ENCODE measurements at places on chromosomes 16 and 17.

DNA sequence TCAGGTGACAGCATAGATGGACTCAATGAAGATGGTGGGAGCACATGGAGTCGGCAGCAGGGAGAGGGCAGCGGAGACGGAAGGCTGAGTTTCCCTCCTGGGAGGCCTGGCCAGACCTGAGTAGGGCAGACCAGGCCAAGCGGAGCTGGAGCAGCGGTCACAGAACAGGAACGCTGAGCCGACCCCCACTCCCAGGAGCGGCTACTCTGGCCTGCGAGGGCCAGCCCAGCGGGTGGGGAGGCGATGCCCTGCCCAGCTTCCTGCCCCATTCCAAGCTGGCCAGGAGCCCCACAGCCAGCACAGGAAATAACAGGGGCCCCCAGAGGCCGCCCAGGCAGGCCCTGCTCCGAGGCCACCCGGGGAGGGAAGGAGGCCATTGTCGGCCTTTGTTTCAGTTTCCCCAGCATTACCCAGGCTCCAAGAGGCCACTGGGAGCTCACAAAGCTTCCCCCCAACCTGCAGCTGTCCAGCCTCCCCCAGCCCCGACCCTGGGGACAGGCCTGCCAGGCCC is 79.8 kb downstream of the ZNF423 start:
- no peak for DNase-seq

DNA sequence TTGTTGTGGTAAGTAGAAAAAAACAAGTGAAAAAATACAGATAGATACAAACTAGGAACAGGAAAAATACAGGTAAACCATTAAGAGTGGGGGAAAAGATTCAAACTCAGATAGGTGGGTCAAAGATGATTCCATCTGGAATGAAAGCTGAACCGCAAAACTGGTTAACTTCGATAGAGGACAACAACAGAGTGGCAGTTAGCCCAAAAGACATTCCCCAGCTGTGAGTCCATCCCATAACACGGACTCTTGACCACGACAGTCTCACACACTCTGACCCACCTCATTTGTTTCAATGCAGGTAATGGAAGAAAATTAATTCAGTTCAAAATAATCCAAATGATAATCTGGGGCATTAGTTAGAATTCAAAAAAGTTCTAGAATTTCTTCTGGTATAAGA is 13.5 kb downstream of the ELAC2 start:
- no peak for DNase-seq

- no peak for DNase-seq
These were observed 3.0 kb downstream of the BAHCC1 start for GRCh38 chr17:81398176-81398831.

DNA sequence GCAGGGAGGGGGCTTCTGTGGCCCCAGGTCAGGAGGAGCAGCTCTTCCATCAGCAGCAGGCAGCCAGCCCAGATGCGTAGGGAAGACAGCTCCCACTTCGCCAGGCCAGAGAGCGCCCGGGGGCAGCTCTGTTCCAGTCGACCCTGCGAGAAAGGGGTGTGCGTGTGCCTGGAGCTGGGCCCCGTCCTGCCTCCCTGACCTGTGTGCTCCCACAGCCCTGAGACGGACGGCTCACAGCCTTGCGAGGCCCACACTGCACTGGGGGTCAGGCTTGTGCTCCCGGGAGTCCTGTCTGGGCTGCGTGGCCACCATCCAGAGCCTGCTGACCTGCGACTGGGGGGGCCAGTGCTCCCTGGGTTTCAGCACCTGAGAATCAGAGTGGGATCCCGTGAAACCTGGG is 469 bp upstream of the MSLN start:
- no peak for DNase-seq

DNA sequence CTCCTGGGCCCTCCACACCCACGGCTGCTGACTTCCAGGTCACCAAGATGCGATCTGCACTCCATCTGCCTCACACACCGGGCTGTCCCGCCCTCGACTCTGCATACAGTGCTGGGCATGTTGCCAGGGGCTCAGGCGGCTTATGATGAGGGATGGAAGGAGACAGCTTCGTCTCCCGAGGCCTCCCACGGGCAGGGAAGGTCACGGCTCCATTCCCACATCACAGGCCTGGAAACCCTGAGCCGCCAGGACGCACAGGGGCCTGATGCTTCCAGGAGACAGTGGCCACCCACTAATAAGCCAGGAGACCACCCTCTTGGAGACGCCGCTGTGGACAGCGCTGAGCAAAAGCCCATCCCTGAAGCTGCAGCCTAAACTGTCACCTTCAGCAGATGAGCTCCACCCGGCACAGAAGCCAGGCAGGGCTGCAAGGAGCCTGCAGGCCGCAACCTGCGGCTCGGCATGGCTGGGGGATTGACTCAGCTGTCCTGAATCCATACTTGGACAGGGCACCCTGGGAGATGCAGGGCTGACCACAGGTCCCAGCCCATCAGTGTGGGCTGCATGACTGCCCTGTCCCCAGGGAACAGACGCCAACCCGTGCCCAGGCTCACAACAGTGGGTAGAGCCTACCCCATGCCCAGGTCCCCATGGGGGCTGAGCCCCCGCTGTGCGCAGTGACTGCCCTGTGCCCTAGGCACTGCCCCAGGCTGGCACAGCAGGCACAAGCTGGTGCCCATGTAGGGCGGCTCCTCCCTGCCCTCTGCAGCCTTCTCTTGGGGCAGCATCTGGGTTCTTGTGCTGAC is 34.4 kb downstream of the SLC7A5 start:
- DNase-seq: no peak

GRCh38 chr16:89031715-89032659 is 55.0 kb upstream of the CBFA2T3 start:
- no peak for DNase-seq

GRCh38 chr17:2394775-2395201 is 6.1 kb downstream of the MNT start:
- DNase-seq: no peak

GRCh38 chr17:57292091-57292490 is 35.8 kb downstream of the MSI2 start:
- DNase-seq: no peak

DNA sequence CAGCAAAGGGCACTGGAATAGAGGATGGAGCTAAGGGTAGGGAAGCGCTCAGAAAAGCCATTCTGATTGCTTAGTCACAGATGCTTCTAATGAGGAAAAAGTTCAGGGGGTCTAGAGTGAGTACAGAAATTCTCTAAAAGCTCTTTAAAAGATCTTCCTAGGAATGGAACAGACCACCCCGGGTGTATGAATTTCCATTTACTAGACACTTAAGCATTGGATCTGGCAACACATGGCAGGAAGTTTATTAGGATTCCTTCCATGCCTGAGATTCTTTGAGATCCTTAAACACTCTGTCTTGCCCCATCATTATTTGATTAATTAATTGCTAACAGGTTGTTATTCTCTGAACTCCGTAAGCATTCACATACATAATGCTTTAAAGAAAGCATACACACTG is 8.5 kb downstream of the KRTAP9-7 start:
- DNase-seq: no peak

- no peak for DNase-seq
These were observed 678 bp upstream of the AKAP10 start for GRCh38 chr17:19978209-19978802.

DNA sequence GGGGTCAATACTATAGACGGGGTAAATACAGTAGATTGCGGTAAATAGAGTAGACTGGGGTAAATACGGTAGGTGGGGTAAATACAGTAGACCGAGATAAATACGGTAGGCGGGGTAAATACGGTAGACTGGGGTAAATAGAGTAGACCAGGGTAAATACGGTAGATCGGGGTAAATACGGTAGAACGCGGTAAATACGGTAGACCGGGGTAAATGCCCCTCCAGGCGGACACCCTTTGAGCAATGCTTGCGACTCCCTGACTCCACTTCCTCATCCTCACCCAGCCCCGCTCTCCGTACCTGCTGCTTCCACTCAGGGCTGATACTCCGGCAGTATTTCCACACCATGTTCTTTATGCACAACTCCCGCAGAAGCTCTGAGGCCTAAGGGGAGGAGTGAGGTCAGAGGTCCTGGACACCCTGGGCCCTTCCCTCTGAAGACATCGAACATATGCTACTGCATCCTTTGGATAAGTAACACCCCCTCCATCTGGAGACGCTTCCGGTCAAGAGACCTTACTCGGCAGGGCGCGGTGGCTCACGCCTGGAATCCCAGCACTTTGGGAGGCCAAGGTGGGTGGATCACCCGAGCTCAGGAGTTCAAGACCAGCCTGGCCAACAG is 13.3 kb upstream of the CRK start:
- no peak for DNase-seq

DNA sequence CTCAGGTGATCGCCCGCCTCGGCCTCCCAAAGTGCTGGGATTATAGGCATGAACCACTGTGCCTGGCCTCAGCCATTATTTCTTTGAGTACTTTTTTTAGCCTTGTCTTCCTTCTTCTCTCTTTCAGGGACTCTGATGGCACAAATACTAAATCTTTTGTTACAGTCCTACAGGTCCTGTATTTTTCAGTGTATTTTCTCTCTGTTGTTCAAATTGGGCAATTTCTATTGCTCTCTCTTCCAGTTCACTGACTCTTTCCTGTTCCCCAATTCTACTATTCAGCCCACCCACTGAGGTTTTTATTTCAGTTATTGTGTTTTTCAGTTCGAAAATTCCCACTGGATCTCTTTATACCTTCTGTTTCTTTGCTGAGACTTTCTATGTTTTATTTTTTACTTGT is 7.5 kb upstream of the DOK4 start:
- DNase-seq: no peak

- no peak for DNase-seq
These were observed 34.6 kb upstream of the SLC5A11 start for GRCh38 chr16:24810951-24811843.

DNA sequence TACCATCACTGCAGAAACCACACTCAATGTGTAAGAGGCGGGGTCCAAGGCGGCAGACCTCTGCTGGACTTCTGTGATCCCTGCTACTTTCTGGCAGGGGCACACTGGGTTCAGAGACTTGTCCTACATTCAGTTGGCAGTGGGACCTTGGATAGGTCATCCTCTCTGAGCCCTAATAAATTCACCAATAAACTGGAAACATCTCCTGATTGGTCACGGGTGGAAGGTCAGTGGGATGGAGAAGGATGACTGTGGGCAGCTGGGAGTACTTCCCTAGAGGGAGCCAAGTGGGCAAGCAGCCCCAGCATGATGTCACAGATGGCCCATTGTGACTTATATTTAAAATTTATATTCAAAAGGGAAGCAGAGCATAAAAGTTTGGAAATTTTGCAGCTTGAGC is 49.7 kb downstream of the RNF112 start:
- no peak for DNase-seq

DNA sequence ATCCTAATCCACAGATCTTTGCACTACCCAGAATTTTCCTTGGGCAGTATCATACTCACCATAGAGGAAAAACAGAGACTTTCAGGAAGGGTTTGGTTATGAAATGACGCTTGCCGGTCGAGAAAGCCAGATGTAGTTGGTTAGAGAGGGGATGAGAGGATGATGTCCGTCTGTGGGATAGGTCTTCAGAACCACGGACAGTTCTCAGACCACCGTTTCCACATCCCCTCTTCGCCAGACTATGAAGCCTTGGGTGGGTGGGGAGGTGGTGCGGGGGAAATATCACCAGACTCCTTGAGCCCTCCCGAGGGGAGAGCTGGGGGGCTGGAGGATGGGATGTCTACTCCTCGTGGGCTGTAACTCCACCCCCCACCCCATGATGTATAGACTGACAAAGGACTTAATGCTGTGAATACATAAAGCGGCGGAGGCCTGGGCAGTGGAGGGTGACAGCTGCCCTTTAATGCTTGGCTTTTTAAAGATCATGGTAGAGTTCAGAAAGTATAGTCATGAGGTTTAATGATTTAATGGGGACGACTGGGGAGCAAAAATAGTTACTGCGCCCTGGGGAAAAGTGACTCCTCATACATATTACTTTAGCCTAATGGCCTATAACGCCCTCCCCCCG is 96.6 kb downstream of the MRM1 start:
- DNase-seq: no peak

DNA sequence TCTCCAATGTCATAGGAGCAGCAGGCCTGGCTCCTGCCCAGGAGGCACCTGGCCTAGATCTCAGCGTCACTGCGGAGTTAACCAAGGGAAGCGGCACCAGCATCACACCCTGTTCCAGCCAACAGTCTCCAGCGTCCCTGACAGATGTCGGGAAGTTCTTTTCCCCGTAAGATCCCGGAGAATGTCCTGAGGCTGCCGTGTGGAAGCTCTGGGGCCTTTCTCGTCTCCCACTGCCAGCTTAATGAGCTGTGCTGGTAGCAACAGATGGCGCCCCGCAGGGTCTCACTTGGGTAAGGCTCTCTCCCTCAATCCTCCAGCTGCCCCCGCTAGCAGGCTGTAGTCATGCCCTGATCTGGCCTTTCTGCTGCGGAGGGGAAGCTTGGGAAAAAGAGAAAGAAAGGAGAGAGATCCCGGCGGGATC is 57.5 kb downstream of the MARCHF10 start:
- no peak for DNase-seq

- DNase-seq: peak; percentile 52
These were observed at the start of gene NATD1 for GRCh38 chr17:21252796-21253645. TSS of gene NATD1 (minus strand) at chr17:21253410. CDS start at chr17:21253264, 146 bp downstream.

- no peak for DNase-seq
These were observed 22.2 kb downstream of the SLC38A8 start for GRCh38 chr16:84020353-84020752.

DNA sequence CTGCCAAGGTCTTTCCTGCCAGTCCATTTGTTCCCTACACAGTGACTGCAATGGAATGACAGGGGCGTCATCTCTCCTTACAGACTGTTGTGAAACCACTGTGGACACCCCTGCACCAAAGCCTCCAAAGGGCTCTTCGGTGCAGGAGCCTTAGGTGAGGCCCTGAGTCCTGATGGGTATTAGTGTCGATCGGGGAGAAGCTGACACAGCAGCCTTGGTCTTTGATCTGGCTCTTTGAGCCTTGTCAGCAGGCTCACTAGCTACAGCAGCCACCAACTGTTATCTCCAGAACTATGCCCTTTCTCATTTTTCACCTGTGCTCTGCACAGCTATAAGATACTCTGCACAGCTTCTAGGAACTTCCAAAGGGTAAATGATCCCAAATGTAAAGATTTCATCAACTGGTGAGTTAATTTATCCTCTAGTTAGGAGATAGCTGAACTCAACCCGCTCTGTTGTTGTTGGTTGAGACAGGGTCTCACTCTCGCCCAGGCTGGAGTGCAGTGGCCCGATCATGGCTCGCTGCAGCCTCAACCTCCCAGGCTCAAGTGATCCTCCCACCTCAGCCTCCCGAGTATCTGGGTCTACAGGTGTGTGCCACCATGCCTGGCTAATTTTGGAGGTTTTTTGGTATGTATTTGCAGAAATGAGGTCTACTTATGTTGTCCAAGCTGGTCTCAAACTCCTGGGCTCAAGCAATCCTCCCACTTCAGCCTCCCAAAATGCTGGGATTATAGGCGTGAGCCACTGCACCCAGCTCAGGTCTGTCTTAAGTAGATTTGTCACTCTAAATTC is 19.7 kb downstream of the G6PC1 start:
- no peak for DNase-seq

- peak; percentile 19 for DNase-seq
These were observed 430 bp downstream of the HAPSTR1 start for GRCh38 chr16:9091867-9092281.

All from stimulated activated CD8-positive, alpha-beta memory T cell treated with anti-CD3 and anti-CD28 coated beads, Interleukin-4, amount 100 ng/mL, for 1 hour (primary cell).